Mucosa of gallbladder (tissue), 1 donor: ENCODE measurements at places on chromosomes 2 and 18.

- DNase-seq = no peak
These were observed 403.1 kb downstream of the IRS1 start for GRCh38 chr2:226396541-226396940.

DNA sequence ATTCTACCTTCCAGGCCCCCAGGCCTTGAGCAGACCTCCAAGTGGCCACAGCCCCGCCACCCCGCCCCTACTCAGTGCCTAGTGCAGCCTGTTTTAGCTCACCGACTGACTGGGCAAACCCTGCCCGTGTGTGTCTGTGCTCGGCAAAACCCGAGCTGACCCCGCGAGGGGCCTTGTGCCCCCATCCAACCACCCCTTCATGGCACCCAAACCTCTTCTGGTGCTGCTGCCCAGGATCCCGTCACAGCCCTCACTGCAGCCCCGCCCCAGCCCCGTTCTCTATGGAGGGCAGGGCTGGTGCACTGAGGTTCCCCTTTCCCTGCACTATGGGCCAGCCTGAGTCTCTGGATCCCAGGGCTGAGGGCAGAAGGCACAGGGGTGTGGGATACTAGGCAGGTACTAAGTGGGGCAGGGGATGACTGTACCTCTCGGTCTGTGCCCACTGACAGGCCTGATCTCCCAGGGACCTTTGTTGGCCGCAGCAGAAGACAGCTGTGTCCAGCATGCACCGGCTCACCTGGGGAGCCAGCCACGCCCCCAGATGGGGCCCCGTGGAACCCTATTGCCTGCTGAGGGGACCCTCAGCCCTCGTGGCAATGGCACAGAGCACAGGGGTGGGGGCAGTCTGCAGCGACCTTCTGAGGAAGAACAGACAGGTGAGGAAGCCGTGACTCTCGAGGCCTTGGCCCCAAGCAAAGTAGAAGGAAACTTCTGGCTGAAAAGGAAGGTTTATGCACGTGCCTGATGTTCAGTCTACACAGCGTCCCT lies 69.9 kb upstream of the OTOS start:
- no peak for DNase-seq

DNA sequence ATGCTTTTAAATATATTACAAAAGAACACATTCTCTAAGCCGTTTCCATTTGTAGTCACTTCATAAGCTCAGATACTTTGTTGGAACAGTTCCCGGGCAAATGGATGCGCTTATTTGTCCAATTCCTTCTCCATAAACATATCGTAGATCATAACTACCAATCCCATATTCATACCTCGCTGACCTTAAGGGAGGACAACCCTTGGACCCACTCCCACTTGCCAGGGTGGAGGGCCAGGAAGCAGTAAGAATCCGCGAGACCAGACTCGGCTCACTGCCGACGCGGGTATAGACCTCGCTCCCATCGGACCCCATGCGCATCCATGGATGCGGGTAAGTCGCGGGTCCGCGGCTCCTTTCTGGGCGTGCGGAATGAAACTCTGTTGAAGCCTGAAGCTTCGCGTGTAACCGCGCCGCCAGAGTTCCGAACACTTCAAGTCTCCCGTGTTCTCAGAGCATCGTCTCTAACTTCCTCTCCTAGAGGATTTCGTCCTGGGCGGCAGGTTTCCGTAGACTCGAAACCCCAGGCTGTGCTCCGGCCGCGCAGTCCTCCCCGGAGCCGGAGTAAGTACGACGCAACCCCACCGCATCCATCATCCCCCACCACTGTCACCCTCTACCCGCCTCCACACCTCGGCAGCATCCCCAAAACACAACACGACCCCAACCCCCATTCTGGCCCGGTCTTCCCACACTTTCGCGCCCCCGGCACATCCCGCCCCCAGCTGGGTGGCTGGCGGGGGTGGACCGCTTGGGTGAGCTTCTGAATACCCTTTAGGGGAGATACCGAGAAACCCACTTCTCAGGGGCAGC lies 1.1 kb downstream of the DSC3 start:
- no peak for DNase-seq

GRCh38 chr18:36518839-36519238 lies 221.3 kb downstream of the FHOD3 start:
- DNase-seq = no peak

GRCh38 chr18:47151439-47151838 lies 1.1 kb upstream of the HDHD2 start:
- no peak for DNase-seq

DNA sequence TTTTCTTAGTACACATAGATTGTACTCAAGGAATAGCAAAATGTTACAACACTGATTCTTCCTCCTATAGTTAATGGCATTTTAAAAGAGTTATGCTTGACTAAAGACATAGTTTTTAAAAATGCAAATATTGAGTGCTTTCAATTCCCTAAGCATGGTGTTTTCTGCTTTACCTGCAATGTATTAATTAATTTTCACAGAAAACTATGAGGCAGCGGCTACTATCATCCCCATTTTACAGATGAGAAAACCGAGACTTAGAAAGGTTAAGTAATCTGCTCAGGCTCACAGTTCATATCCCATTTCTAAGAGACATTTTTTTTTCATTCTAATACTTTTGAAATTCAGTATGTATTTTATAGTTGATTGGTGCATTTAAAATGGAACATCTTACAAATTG lies 38.0 kb downstream of the BMP10 start:
- no peak for DNase-seq

- DNase-seq = no peak
These were observed 216.2 kb upstream of the TNP1 start for GRCh38 chr2:217076058-217076435.

DNA sequence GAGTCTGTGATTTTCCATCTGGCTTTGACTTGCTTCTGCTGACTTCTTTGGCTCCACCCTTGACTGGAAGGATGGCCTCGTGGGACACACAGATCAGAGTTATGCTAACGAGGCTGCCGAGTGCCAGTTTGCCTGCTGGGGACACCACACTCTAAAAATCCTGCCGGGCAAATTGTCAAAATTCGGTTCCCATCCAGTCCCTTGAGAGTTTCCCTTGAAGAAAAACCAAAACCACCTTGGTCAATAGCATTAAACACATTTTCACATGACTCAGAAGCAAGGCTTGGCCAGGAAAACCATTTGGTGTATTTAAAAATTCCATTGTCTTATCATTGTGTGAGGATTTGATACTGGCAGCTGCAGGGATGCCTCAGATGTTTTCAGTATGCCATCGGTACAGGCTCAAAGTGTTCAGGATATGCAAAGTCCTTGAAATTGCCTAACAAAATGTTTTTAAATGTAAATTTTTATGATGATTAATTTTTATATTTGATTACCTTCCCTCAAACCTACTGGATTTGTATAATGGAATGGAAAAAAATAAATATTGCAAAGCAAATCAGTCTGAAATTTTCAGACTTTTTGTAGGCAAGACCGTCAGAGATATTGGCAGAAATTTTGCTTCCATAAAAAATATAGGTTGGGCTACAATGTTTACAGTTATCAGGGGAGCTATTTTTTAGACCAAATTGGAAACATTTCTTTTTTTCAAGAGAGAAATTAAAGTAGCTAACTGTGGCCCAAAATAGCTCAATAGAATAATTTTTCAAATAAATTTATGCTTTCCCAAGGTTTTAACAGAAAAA lies 41.6 kb downstream of the KCNE4 start:
- no peak for DNase-seq

- DNase-seq = peak; percentile 62
These were observed 90.5 kb downstream of the NDUFA10 start for GRCh38 chr2:239934571-239935171.
